Stimulated activated CD4-positive, alpha-beta T cell treated with anti-CD3 and anti-CD28 coated beads, Interleukin-15, amount 100 ng/mL, for 1 hour (primary cell): ENCODE measurements at places on chromosomes 7 and 10.

GRCh38 chr7:3888096-3888495 lies 587.0 kb downstream of the SDK1 start:
- no peak for DNase-seq

DNA sequence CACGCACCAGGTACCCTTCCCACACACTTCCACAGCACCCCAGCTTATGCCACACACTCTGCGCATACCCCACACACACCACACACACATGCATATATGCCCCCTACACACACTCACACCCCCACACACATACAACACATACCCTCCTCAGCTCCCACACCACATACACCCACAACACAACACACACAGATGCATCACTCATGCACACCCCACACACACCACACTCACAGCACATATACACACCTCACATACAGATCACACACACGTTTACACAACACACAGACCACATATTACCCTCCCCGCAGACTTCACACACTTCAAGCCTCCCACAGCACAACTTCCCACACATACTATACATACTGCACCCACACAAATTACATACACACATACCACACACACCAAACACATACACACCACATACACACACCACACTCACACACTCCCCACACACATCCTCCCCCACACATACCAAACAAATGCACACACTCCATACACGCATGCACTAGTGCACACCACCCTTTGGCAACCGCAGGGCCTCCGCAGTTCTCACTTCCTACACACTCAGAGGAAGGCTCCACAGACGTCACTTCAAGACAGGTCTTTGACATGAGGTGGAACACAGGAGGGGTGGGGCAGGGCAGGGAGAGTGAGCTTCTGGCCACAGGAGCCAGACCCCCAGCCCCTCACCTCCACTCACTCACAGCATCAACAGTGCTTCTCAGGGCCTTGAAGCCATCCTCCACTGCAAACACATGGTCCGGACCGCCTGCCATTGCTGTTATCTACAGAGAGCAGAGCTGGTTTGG lies 18.5 kb upstream of the ANTXRL start:
- no peak for DNase-seq

DNA sequence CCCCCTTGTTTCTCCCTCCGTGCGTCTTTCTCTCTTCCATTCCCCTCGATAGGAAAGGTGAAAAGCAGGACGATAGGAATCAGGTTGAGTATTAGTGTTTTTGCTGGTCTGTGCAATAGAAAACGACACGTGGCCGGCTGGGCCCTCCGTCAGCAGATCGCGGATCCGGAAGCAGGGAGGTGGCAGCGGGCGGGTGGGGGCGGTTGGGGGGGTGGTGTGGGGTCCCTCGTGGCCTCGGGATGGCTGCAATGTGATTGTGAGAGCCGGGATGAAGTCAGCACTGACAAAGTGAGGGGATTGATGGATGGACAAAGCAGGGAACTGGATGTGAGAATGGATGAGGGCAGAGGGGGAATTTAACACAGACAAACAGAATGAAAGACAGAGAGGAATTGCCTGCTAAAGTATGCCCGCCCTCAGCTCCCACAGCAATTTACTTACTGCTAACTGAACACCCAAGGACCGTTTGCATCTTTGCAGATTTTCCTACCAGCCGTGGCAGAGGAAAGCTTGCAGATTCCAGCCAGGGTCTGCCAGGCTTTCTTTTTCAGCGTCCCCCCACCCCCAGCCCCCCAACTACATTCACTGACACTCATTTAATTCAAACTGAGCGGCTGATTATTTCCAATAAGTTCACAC lies 280.9 kb downstream of the LRMDA start:
- no peak for DNase-seq

DNA sequence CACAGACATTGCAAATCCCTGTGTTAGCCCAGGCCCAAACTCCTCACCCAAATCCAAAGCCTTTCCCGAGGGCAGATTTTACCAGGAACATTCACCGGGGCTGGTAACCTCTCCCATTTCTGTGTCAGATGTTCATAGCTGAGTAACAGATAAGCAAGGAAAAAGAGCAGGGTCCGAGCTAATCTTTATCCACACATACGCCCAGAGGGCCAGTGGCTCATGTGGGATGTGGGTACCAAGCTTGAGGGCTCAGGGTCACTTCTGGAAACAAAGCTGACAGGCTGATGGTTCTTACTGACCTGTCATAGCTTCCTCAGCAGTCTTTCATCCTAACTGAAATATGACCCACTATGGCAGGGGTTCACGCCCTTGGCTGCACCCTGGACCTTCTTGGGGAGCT lies 39.8 kb downstream of the HBP1 start:
- DNase-seq = no peak

DNA sequence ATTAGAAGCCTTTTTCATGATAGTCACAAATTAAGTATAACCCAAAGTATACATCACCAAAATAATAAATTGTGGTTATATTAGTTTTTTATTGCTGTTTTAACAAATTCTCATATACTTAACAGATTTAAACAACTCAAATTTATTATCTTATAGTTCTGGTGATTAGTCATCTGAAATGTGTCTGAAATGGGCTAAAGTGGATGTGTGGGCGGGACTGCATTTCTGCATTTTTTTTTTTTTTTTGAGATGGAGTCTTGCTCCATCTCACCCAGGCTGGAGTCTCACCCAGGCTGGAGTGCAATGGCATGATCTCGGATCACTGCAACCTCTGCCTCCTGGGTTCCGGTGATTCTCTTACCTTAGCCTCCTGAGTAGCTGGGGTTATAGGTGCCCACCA lies 891.5 kb upstream of the CELF2 start:
- DNase-seq = no peak

DNA sequence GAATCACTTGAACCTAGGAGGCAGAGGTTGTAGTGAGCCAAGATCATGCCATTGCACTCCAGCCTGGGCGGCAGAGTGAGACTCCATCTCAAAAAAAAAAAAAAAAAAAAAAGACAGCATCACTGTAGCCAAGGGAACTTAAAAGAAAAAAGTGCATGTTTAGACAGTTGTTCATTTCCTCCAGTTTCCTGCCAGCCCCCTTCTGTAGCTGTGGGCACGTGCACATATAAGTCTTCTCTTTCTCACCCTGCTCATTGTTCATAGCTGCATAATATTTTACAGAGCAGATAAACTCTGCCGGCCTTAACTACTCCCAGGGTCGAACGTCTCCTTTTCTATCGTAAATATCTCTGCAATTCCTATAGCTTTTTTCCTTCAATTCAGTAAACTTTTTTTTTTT lies 132.6 kb downstream of the LHPP start:
- DNase-seq = no peak

DNA sequence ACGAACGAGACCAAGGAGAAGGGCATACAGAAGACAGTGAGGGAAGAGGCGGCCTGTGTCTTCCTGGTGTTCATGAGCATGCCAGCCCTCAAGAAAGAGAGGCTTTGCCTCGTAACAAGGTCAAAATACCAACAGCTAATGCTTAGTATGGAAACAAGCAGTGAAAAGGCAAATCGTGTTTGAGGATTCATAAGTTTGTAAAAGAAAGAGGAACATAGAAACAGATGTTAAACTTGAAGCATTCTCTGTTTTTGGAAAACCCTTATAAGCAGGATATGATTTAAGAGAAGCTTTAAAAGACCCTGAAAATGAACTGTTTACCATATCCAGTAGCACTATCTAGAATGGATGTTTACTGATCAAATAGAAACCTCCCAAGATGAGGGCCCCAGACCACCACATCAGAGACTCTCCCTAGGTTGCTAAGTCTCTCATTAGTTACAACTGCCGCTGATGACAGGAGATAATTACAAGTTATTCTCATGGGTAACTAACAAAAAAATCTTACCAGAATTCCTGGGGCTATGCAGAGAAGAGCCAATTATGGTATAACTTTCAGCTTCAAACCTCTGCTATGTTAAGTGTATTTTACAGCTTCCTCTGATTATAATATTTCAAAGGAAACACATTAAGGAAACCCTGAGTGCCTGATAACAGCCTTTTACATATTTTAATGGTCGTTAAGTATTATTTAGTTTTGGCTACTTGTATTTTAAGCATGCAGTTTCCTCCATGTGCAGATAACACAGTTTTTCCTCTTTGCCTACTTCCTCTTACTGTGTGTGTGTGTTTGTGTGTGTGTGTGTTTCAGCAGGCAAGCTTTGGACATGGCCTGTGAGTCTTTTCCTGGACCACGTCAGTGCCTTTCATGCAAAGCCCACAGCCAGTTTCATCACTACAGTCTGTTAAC lies 17.9 kb downstream of the JCAD start:
- no peak for DNase-seq

- no peak for DNase-seq
These were observed 3.2 kb downstream of the HOXA11 start for GRCh38 chr7:27181795-27182275.

DNA sequence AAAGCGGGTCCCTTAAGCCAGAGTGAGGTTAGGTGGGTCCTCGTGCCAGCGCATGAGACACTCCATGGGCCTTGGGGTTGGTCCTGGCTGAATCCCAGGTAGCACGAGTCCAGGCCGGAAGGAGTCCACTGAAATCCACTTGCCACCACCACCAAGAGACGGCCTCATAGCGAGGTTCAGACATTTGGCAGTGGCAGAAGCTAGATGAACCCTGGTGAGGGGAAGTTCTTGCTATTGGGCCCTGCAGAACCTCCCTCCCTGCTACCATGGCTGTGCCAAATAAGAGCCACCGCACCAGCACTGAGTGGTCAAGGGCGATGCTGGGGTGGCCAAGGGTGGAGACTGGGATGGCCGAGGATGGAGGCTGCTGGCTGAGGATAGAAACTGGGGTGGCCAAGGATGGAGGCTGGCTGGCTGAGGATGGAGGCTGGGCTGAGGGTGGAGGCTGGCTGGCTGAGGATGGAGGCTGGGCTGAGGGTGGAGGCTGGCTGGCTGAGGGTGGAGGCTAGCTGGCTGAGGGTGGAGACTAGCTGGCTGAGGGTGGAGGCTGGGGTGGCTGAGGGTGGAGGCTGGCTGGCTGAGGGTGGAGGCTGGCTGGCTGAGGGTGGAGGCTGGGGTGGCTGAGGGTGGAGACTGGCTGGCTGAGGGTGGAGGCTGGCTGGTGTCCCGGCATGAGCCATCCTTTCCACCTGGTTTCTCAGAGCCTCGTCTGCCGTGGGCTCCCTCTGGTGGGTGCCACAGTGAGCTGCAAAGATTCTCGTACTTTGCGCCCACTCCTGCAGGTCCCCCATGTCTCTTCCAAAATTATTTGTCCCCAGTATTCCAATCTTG lies 88.2 kb downstream of the ELFN1 start:
- no peak for DNase-seq

- no peak for DNase-seq
These were observed 176.0 kb upstream of the PITRM1 start for GRCh38 chr10:3348564-3348963.

- DNase-seq = no peak
These were observed 303.5 kb upstream of the BMPER start for GRCh38 chr7:33601884-33602283.

- no peak for DNase-seq
These were observed 61.7 kb upstream of the NPTX2 start for GRCh38 chr7:98555403-98555802.

DNA sequence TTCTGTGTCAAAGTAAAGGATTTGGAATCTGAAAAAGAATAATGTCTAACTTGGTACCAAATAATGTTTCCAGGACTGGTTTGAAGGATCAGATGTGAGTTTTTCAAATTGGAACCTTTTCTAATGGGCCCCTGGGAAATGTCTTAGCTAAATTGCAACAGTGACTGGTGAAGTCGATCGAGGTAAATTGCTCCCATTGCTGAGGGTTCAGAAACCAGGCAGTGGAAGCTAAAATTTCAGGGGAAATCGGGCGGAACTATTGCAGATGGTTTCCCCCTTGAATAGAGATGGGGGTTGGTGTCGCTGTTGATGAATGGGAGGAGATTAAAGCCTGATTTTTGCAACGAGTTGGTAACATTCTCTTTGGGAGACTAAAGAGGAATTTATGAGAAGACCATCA lies 112.7 kb downstream of the SND1 start:
- no peak for DNase-seq

- no peak for DNase-seq
These were observed 35.1 kb downstream of the FHIP2A start for GRCh38 chr10:114856544-114857287.

- DNase-seq = no peak
These were observed 45.6 kb upstream of the ENO4 start for GRCh38 chr10:116803451-116804249.

DNA sequence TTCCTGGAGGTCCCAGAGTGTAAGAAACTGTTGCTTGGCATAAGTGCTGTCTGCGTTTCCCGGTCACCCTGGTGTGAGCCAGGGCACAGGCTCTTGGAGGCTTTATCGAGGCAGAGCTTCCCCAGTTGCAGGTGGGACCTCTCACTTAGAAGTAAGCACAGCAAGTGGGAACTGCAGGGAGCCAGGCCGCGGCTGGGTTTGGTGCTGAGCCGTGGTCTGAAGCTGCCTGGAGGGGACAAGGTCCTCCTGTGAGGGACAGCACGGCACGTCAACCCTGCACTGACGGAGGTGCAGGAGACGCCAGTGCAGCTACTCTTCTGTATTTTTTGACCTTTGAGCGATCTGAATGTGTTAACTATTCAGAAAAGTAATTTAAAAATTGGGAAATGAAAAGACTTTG lies 55.8 kb upstream of the PFKFB3 start:
- DNase-seq = no peak

GRCh38 chr7:28700096-28700495 lies 258.0 kb downstream of the TRIL start:
- DNase-seq = no peak

- DNase-seq = no peak
These were observed at the start of gene ANKRD1 for GRCh38 chr10:90920986-90921666. TSS of gene ANKRD1 (minus strand) at chr10:90921087. CDS start at chr10:90921027, 60 bp downstream.

- no peak for DNase-seq
These were observed 69.7 kb downstream of the VWA2 start for GRCh38 chr10:114308531-114309363.

DNA sequence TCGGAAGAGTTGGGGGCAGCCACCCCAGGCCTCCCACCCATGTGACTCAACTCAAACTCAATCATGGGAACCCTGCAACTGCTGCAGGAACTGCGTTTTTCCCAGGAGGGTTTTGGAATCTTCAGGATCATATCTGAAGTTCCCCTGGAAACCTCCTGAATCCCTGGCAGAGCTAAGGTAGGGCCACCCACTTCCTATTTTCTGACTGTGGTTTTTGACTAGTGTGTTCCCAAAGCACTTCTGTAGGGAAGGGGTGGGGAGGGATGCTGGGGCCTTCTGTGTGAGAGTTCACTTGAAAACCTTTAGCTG lies 127.6 kb upstream of the UNC5B start:
- DNase-seq = no peak

GRCh38 chr7:21334906-21335305 lies 93.0 kb upstream of the SP4 start:
- no peak for DNase-seq

GRCh38 chr7:901388-902154 lies 25.2 kb downstream of the GET4 start:
- no peak for DNase-seq

DNA sequence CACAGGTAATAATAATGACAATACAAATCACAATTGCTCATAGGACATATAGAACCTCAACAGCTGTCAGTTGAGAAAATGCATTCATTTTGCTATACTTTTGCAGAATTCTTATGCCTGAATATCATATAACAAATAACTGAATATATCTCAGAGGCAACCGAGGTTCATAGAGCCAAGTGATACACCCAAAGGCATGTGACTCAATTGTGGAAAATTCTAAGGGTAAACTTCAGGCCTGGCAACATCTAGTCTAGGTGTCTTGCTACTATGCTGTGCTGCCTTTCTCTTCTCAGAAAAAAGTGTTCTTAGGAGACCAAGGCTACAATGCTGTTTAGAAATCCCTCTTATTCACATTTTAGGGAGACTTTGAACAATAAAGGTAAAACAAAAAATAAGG lies 270.7 kb downstream of the BAMBI start:
- DNase-seq = no peak
